ENCODE measurements at places on chromosomes 1 and 21.

DNA sequence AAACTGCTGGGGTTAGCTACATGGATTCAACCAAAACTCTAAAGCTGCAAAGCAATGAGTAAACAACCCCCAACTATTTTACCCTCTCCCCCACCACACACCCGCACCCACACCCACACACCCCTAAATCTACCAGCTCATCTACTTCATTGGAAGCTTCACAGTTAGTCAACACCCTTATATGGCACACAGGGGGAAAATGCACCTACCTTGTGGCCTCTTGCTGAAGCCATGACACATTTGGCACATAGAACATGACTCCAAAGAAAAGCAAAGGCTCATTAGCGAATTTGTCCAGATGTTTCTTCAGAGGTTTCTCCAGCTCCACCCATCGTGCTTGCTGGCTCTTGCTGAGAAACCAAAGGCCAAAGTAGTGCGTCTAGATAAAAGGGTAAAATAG, 99.8 kb downstream of the PTPN14 start:
- DNase-seq: no peak

DNA sequence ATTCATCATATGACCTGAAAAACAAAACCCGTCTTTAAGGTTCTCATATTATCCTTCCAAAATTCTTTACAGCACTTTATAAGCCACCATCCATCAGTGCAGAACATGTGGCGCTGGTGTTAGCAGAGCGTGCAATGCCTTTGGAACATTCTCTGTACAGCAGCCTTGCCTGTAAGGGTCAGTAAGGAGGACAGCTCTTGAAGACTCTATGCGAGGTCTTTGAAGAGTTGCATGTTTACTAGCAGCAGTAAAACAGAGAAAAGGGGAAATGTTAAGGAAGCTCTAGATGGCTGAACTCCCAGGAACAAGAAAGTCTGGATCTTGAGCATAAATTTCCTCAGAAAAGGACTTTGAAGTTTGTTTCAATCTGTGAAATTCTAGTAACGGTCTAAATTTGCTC, 365.6 kb downstream of the DUSP10 start:
- DNase-seq: no peak

- DNase-seq: peak; percentile 61
Observed at GRCh38 chr1:204889681-204890383, 19.2 kb downstream of the NFASC start.

GRCh38 chr21:29215709-29216108, 83.0 kb upstream of the BACH1 start:
- DNase-seq: no peak

- no peak for DNase-seq
Observed at GRCh38 chr1:222283147-222283768, 264.6 kb downstream of the HHIPL2 start.

GRCh38 chr1:8704866-8705506, 112.5 kb downstream of the RERE start:
- DNase-seq: no peak

GRCh38 chr1:171916315-171916771, 75.0 kb downstream of the DNM3 start:
- DNase-seq: no peak

DNA sequence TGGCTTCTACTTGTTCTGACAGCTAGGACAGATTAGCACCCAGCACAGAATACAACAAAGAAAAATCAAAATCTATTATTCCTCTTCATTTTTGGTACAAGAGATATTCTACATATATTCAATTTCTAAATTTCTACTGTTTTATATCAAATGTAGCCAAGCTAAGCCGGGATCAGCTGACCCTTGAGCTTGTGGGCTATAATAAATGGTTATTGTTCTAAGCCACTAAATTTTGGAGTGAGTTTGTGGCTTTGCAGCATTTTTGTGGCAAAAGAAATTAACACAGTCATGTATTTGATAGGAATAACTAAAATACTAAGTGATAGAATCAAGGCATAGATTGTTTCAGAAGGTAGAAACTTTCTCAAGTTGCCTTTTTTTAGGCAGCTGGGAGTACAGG, 50.7 kb downstream of the APP start:
- DNase-seq: no peak

GRCh38 chr1:40404670-40405462, 31.3 kb downstream of the SMAP2 start:
- DNase-seq: no peak

- no peak for DNase-seq
Observed at GRCh38 chr1:23763041-23763577, 15.1 kb upstream of the PITHD1 start.

All from NCI-H2171 (cell line).